Stimulated activated CD4-positive, alpha-beta T cell treated with anti-CD3 and anti-CD28 coated beads, TNF-alpha, amount 100 ng/mL, for 24 hours (primary cell): ENCODE measurements at places on chromosomes 12 and 14.

DNA sequence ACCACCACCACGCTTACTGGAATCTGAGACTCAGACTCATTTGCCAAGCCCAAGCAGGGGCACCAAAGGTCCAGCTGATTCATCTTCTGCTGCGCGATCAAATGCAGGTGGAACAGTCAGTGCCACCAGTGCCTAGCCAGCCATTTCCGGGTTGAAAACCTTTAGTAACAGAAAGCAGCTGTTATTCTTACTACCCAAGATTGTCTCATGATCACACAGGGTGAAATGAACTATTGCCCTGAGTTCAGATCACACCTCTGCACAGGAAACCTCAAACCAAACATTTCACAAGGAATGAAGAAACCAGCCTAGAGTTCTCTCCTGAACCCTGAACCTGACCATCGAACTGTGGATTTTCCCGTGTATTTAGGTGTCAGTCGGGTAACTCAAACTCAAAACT lies 88.9 kb downstream of the RIMBP2 start:
- no peak for DNase-seq

GRCh38 chr14:74684434-74684833 lies 28.4 kb downstream of the AREL1 start:
- DNase-seq: no peak

DNA sequence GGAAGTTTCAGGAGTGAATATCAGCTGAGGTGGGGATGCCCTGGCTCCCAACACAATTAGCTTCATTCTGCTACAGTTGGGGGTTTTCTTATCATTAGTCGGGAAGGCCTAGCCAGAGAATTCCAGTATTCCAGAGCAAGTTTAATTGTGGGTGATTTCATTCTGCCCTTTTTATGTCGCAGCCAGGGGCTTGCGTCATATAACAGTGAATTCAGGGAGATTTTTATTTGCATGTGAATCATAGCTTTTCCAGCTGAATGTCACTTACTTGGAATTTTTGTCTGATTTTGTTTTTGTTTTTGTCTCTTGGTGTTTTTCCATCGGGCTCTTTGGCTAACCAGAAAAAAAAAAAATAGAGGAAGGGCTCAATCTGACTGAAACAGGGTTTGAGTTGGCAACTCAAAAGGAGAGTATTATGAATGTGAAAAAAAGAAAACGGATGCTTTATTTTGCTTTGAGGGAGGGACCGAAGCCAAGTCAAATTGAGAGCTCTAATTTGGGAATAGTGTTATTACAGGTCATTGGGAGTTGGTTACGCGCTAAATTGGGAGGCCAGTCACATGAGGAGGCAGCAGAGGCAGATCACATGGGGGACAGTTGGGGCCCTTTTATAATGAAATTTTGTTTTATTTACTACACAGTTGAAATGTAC lies 119.4 kb downstream of the SAMD4A start:
- no peak for DNase-seq

- DNase-seq: no peak
Observed at GRCh38 chr12:124819525-124819924, 44.1 kb downstream of the SCARB1 start.

GRCh38 chr14:23729720-23730387 lies 93.7 kb downstream of the DHRS2 start:
- no peak for DNase-seq

GRCh38 chr14:99716091-99716849 lies 32.2 kb downstream of the CYP46A1 start:
- DNase-seq: no peak

- DNase-seq: no peak
Observed at GRCh38 chr12:116610971-116611541, 51.9 kb downstream of the MAP1LC3B2 start.

DNA sequence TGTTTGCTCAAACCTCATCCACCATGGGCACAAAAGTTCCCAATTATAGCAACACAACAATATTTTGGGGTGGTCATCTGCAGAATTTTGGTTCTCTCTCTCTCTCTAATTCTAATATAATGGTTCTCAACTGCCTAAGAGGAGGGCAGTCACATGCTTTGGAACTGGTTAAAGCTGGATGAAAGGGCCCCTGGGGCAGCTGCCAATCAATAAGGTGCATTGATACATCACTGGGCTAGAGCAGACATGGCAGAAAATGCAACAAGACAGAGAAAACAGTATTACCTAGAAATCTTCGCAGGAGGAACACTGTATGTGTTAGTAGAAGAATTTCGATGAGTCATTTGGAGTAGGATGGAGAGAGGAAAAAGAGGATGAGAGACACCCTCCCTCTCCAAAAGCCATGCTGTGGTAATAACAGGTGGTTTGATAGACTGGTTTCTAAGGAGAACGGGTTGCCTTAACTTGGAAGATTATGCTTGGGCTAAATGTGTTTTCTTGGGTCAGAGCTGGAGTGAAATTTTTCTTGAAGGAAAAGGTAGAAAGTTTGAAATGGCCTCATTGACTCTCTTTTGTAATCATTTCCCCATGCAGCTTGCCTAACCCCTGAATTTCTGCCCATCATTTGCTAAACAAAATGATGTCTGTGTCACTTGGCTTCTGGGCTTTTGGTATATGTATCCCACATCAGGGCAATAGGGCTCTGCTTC lies 67.1 kb upstream of the HIF1A start:
- DNase-seq: no peak

DNA sequence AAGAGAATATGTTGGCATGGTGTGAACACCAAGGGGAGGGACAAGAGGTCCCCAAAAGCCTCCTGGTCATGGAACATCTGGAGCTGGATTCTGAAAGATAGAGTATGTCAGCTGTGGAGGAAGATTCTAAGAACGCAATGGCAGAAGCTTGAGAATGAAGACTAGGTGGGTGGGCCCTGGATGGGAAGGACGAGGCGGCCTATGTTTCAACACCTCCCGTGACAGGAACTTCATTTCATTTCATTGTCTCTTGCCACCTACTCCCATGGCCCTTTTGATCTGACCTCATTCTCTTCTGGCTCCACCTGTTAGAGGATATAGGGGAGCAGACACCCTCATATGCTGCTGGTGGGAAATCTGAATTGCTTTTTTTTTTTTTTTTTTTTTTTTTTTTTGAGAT lies 3.3 kb downstream of the UNG start:
- no peak for DNase-seq

- no peak for DNase-seq
Observed at GRCh38 chr12:115370650-115371049, 686.7 kb upstream of the TBX3 start.

DNA sequence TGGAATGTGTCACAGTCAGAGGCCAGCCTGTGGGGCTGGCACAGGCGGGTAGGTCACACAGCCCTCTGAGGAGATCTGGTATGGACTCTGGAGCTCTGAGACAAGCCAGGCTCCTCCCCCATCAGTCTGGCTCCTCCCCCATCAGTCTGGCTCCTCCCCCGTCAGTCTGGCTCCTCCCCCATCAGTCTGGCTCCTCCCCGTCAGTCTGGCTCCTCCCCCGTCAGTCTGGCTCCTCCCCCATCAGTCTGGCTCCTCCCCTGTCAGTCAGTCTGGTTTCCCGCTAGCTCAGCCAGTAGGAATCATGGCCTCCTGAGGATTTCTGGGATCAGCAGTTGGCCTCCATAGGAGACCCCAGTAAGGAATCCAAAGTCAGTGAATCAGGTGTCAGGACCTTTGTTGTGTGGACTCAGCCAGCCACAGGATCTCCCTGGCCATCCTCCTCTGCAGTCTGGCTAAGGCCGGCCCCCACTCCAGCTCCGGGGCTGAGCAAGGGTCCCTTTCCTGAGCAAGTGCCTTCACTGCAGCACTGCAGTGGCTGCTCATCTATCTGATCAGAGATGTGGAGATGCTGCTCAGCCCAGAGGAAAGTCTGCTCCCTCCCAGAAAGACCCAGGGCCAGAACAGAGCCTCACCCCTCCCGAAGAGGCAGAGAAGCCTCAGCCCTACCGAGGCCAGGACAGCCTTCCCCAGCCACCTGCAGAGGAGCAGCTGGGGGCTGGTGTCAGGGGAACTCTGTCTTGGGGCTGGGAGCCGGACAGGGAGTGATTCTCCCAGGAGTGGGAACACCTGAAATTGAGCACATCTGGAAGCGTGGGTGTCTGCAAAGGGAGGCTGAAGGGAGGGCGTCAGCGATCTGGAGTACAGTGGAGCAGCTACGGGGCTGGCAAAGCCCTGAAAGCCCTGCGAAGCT lies 35.7 kb downstream of the IQSEC3 start:
- no peak for DNase-seq

DNA sequence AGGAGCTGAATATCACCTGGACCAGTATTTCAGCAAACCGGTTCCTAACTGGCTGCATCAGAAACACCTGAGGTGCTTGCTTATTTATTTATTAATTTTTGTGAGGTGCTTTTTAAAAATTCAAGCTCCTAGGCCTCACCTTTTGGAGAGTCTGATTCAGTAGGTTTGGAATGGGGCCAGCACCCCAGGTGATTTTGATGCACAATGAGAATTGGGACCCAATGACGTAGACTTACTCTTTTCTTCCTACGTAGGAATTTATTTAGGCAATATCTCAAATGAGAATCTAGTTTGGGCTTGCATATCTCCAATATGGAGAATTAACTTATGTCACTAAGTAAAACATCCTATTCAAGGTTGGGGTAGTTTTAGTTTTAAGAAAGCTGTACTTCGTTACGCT lies 7.3 kb downstream of the YEATS4 start:
- DNase-seq: no peak

GRCh38 chr14:104898870-104899510 lies 25.7 kb upstream of the PLD4 start:
- no peak for DNase-seq

GRCh38 chr14:56995010-56995409 lies 184.7 kb upstream of the OTX2 start:
- DNase-seq: no peak

DNA sequence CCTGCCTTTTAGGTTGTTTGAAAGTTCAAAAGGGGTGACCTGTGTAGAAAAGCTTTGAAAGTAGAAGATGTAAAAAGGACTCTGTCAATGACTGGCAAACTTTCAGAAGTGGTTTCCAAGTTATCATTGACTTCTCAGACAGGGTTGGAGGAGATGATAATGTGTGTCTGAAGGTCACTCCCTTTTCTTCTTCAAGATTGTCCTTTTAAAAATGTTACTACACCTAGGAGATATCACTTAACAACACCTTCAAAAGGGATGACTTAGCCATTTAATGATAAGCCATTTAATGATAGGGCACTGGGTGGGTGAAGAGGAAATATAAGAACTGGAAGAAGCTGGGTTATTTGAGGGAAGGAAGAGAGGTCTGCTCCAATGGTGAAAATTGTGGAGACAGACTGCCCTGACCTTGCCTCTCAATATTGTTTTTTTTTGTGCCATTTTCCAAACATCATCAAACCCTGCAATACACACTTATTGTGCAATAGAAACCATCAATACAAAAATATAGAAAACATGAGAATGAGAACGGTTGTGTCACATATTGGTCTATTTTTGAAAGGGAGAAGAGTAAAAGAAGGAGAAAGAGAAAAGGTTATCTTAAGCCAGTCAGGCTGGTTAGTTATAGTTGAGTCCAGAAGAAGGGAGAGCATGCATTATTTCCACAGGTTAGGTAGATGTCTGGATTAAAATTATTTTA lies 38.8 kb downstream of the BEST3 start:
- DNase-seq: no peak

DNA sequence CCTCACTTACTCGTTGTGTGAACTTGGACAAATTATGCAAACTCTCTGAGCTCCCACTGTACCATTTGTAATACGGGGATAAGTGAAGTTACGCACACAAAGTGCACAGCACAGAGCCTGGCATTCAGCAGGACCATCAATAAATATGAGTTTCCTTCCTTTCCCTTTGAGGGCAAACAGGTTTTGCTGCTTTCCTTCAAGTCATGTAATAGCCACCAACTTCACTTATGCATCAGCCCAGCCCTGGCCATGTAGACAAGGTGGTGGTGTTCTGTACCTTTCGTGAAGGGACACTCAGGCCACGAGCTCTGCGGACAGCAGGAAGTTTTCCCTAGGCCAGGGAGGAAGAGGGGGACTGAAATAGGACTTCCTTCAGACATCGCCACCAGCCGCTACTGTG lies 272.7 kb downstream of the CACNA1C start:
- no peak for DNase-seq

DNA sequence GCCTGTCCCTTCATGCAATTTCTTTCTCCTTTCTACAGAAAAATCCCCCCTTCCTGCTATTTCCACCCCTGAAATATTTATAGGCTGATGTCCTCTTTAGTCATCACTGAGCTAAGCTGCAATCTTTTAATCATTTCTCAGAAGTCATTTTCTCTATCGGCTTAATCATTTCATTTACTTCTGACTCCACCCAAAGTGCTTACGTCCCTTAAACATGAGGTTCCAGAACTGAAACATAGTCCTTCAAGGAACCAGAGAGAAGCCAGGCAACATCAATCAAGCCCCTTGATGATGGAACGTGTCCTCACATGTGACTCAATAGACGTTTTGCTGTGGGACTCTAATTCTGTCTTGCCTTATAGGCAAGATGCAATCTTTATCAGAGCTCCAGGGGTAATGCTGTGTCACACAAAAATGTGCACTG lies 148.7 kb upstream of the KRR1 start:
- no peak for DNase-seq

DNA sequence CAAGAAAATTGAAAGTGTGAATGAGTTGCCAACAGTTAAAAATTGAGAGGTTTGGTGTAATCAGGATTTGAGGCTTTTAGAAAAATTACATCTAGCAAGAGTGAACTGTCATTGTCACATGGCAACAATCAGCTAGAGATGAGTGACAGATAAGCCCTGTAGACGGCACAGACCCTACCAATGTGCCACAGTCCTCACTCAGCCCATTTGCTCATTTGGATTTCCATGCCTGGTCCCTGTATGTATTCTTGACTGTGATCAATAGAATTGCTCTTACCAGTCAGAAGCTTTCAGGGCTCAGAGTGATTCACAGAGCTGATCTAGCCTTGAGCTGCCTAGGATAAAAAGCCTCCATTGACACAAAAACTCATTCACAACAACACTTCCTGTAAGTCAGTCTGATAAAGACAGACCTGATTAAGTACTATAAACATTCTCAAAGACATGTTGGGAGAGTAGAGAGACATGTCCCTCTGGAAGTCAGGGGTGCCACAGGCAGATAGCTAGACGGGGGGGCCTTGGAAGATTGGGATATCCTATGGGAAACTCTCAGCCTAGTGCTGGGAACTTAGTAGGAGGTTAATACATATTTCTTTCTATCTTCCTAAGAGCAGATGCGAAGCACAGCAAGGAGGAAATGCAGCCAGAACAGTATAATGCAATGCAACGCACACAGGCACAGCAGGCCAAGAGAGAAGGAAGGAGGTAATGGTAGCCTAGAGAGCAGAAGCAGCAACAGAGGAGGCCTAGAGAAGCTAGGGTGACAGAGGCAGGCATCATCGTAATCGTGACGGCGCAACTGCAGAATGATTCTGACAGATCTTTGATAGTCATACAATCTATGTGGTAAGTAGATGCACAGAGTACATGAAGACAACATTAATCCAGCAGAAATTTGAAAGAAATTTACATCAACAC lies 2.0 kb upstream of the PELI2 start:
- no peak for DNase-seq

DNA sequence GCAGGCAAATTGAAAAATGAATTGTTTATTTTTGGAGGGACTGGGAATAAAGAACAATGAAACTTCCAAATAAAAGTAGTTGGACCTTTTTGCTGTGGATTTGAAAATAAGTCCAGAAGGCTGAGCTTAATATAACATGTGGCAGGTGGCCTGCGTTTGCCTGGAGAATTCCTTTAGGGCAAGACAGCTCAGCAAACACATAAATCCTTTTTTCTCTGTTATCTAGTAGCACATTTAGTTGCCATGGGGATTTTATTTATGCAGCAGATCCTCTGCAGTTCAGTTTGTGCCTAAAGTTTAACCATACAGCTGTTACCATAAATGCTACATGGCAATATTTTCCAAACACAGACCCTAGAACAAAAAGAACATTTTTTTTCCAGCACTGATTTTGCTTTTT lies 180.0 kb downstream of the NPAS3 start:
- DNase-seq: no peak

- no peak for DNase-seq
Observed at GRCh38 chr12:118694128-118694775, 287.1 kb upstream of the SRRM4 start.
